Stimulated activated CD8-positive, alpha-beta memory T cell treated with anti-CD3 and anti-CD28 coated beads, Interleukin-4, amount 100 ng/mL, for 24 hours (primary cell): ENCODE measurements at places on chromosomes 5 and 9.

GRCh38 chr5:147515269-147515668, 5.4 kb upstream of the DPYSL3 start:
- DNase-seq, result no peak

DNA sequence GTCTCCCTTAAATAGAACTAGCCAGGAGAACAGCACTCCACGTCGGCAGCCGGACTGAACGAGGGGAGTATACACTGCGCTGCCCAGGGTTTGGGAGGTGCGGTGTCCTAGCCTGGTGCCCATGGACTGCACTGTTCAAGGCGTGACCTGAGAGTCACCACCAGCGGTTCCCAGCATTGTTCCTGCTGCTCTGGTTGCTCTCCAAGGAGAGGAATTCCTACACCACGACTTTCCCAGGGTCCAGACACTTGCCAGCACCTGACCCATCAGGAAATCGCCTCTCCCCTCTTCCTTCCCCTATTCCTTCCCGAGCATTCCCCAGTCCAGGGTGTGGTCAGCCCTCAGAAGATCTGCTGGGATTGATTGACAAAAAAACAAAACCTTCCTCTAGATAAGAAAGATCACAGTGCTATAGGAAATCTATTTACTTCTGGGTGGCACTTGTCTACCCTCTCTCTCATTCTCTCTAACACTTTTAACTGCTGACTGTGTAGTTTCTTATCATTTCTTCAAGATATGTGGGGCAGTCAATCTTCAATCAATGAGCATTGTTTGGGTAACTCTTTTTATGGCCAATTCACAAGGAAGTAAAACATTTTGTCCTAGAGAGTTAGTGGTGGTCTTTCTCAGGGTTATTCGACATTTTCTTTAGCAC, 297.8 kb upstream of the ACTBL2 start:
- no peak for DNase-seq

DNA sequence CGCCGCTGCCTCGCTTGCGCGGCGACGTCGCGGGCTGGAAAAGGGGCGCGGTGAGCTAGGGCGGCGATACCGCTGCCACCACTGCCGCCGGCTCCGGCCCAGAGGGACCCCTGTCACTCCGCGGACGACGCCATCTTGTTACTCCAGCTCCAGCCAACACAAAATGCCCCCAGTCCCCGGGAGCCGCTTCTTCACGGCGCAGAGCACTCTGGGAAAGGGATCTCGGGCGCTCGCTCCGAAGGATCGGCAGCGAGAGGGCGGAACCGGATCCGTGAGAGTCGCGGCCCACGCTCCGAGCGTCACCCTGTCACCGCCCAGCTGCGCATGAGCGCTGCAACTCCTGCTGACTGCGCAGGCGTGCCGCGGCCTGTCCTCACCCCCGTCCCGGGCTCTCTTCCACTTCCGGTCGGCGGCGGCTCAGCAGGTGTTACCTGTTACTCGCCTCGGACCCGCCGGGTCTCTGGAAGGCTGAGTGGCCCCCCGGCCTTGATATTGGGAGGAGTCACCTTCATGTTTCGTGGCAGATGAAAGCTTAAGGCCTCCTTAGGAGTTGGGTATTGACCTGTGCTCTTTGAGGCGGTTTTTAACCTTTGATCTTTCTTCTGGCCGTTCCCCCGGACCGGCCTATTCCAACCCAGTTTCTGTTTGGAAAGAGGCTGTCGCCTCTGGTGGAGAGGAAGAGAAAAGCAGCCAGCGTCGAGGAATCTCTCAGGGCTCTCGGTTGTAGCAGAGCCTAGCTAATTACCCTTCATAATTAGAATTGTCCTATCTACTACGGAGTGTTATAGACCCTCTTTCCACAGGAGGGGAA, at the start of gene CSNK1A1:
Gene CSNK1A1, minus strand, starts transcription at position 213 of the 811 bp plus-strand sequence. CDS start 475 bp downstream, outside the sequence.
- peak; percentile 99 for DNase-seq

DNA sequence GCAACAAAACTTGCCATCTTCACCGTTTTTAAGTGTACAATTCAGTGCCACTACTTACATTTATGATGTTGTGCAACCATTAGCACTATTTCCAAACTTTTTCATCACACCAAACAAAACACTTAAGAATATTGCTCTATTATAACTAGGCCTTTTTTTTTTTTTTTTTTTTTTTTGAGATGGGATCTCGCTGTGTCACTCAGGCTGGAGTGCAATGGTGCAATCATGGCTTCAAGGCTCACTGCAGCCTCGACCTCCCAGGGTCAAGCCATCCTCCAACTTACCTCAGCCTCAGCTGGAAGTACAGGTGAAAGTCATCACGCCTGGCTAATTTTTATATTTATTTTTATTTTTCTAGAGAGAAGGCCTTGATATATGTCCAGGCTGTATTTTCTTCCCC, 22.3 kb upstream of the LMNB1 start:
- DNase-seq, result no peak

DNA sequence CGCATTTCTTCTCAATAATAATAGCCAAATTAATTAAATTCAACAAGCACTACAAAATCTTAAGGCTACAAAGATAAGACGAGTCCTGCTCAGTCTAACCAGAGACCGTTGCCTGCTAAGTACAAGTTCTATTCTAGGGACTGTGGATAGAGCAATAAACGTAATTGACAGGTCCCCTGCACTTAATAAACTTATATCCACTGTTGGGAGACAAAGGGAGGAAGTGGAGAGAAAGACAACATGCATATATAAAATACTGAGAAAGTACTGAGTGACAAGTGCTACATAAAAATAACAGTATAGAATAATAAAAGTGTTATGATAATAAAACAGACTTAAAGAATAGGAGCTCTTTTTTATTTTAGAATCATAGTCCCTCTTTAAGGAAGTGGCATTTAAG, 158.1 kb downstream of the MLLT3 start:
- no peak for DNase-seq

- DNase-seq, result peak; percentile 53
These were observed 89.4 kb downstream of the ANXA2R start for GRCh38 chr5:42950456-42951292.

GRCh38 chr5:88691945-88692868, 190.8 kb downstream of the MEF2C start:
- no peak for DNase-seq

DNA sequence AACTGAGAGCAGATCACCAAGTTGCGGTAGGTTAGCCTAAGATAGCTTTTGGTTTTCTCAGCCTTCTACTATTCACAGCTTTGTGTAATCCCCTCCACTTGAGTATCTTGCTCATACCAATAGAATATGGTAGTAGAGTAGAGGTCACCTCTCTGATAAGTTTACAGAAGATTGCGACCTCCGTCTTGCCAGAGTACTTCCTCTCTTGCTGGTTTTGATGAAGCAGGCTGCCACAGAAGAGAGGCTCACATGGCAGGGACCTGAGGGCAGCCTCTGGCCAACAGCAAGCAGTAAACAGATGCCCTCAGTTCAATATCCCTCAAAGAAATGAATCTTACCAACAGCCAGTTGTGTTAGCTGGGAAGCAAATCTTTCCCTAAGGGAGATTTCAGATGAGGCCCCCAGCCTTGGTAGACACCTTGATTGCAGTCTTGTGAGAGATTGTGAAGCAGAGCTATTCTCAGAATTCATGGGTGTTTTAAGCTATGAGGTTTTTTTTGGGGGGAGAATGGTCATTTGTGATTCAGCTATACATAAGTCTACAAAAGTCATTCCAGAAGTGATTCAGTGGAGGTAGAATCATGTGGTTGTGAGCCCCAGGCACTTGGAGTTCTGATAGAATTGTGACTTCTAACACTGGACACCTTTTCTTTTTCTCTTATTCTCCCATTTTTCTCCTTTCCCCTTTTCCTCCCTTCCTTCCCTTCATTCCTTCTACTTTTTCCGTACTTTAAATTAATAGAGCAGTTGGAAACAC, 22.7 kb upstream of the CDKN2B start:
- DNase-seq, result no peak

DNA sequence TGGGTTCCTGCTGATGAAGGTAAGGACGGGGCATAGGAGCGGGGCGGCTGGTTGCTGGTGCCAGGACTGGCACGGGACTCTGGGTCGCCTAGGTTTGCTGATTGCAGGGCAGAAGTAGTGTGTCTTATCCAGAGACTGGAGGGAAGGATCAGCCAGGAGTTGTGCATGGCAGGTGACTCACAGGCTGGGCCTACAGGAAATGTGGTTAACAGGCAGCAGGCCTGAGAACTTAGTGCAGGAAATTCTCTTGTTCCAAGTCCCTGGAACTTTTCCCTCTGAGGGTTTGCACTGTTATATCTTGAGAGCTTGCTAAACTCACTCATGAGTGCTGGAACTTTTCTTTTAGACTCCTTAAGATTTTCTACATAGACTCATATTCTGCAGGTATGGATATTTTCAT, 95.1 kb downstream of the ANXA2R start:
- DNase-seq, result no peak

GRCh38 chr5:84260140-84260539, 124.5 kb downstream of the EDIL3 start:
- DNase-seq, result no peak
